ENCODE measurements at places on chromosomes 13 and 19.

- no peak for DNase-seq
Measured at GRCh38 chr13:48410199-48410598, 2.7 kb downstream of the LPAR6 start.

GRCh38 chr13:77431449-77431848 lies 104.1 kb upstream of the SCEL start:
- no peak for DNase-seq

DNA sequence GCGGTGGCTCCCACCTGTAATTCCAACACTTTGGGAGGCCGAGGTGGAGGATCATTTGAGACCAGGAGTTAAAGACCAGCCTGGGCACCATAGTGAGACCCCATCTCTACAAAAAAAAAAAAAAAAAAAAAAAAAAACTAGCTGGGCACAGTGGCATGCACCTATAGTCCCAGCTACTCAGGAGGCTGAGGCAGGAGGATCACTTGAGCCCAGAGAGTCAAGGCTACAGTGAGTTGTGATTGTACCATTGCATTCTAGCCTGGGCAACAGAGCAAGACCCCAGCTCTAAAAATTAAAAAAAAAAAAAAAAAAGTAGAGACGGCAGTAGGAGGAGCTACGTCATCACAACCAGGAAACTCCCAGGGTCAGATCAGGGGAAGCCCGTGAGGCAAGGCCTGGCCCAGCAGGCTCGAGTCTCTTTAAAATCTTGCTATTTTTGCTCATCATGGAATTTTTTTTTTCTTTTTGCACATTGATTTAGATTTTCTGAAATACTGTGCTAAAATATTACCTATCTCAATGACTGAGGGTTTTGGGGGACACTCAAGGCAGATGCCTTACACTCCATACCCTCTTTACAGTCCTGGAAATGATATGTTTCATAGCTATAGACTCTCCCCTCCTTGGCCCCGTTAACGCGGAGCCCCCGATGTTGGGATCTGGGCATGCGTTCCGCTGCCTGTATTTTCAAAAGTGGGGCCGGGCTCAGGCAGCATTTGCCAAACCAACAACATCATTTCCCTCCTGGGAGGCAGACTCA lies 44.4 kb upstream of the USE1 start:
- DNase-seq, result no peak

DNA sequence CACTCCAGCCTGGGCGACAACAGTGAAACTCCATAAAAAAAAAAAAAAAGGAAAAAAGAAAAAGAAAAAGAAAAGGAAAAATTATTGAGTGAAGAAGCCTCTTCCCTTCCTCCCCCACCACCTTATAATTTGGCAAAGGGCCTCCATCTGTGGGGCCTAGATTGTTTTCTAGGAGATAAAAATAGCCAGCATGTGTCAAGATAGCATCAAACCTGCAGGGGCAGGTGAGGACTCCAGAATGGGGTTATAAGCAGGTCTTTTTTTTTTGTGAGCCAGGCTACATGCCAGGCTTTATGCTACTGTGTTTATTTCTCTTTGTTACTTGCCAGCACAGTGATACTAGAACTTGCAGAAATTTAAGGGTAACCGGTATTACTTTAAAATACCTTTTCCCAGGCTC lies 11.7 kb upstream of the TRIM13 start:
- DNase-seq, result no peak

GRCh38 chr13:93286047-93286446 lies 59.4 kb downstream of the GPC6 start:
- DNase-seq, result no peak

- no peak for DNase-seq
Measured at GRCh38 chr19:14150041-14150769, 13.8 kb upstream of the ASF1B start.

GRCh38 chr19:17766543-17767131 lies 15.4 kb downstream of the FCHO1 start:
- no peak for DNase-seq

DNA sequence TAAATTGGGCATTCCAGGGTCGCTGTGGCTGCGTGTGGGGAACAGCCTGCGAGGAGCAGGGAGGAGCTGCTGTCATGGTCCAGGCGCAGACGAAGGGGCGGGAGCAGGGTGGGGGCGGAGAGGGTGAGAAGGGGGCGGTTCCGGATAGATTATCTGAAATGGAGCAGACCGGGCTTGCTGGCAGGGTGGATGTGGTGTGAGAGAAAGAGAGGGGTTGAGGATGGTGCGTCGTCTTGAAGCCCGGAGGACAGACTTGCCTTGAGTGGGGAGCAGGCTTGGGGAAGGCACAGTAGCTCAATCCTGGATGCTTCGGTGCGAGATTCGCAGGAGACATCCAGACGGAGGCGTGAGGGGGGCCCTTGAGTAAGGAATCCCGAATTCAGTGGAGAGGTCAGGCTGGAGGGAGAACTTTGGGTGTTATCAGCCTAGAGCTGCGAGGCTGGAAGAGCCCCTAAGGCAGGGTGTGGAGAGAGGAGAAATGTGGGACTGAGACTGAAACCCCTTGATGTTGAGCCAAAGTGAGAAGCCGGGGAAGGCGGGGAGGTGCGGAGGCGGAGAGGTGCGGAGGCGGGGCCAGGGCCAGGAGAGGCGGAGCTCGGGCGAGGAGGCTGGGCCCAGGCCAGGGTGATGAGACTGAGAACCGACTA lies 40.6 kb downstream of the DPF1 start:
- DNase-seq, result no peak

GRCh38 chr13:83906240-83906820 lies 24.1 kb upstream of the SLITRK1 start:
- no peak for DNase-seq

DNA sequence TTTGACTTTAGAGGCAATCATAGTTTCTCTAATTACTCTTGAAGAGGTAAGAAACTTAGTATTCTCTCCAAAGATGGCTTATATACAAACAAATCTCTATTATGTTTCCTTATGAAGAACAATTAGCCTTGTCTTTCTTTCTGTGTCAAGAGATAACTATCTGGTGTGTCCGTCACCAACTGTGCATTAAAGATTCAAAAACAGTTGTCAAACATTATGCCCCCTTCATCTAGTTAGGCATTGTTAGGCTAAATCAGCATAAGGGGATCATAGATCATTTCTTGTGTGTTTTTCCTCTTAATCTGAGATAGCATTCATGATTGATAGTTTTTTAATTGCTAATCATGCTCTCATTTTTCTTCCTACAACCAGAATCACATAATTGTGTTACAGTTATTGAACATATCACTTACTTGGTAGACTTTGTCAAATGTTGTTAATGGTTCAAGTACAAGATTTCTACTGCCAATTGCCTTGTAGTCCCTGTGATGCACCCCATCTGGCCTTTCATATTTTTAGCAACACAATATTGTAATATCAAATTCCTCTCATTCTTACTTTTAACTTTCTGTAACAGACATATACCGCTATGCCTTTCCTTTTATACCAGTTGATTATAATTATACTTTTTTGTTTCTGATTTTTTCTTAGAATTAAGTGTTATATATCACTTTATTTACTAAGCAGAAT lies 612.7 kb downstream of the SLITRK6 start:
- DNase-seq, result no peak

DNA sequence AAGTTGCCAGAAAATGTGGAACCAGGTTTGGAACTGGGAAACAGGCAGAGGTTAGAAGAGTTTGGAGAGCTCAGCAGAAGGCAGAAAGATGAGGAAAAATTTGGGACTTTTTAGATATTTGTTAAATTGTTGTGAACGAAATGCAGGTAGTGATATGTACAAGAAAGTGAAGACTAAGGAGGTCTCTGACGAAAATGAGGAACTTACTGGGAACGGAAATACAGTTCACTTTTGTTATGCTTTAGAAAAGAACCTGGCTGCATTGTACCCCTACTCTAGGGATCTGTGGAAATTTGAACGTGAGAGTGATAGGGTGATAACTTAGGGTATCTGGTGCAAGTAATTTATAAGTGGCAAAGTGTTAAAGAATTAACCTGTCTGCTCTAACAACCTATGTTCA lies 632.4 kb downstream of the SLITRK5 start:
- no peak for DNase-seq

DNA sequence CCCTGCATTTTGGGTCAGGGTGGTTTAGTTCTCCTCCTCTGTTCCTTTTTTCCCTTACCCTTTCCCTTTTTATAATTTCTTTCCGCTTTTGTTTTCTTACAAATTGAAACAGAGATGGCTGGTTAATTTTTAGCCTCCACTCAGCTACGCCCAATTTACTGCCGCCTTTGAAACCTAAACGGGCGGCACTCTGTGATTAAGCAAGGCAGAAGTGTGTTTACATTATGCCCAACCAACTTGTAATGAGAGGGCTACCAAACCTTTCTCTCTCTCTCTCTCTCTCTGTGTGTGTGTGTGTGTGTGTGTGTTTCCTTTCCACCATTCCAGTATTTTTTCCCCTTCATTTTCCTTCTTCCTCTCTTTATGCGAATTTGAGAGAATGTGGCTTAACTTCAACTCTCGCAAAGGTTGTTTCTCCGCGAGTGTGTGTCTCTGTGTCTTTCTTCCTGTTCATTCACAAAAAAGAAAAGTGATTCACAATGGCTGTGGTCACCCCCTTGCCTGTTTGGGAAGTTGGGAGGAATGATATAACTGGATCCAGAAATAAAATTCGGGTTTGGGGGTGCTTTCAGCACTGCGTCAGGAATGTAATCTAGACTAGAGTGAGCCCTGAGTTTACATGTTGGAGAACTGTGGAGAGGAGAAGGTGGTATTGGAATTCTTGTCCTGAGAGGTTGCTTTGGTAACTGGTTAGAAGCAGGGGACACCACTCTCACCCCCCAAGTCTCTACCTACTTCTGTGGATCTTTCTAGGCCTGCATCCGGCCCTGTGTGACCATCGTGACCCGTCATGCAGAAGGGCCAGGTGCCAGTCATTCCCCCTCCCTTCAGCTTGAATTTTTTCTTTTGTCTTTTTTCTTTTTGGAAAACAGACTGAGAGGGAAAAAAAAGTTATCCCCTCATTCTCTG lies 31.4 kb downstream of the NFIX start:
- DNase-seq, result no peak

DNA sequence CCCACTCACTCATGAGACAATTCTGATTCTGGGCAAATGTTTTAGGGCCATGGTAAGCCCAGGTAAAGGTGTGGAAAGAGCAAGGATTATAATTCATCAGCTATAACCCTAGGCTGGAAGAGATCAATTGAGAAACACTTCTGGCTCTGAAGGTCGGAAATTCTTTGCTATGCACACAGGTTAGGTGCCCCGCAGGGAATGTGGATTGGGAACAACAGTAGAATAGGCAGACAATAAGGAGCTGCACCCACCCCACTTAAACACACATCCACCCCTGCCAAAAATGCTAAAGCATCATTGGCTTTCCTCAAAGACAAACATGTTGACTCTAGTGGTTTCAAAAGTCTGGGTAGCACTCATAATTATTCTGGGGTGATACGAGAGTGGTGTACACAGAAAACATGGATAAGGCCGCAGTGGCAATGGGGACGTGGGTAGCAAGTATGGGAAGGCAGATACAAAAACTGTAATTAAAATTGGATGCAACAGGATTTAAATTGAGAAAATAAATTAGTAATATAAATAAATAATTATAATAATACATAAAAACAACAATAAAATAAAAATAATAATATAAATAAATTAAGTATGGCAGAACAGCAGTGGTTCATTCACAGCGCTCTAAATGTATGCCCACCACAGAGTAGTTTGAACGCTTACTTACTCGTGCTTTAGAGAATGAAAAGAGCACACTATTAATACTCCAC lies 8.6 kb downstream of the EFNB2 start:
- no peak for DNase-seq

- DNase-seq, result no peak
Measured at GRCh38 chr13:113650275-113650674, 7.7 kb downstream of the ATP4B start.

DNA sequence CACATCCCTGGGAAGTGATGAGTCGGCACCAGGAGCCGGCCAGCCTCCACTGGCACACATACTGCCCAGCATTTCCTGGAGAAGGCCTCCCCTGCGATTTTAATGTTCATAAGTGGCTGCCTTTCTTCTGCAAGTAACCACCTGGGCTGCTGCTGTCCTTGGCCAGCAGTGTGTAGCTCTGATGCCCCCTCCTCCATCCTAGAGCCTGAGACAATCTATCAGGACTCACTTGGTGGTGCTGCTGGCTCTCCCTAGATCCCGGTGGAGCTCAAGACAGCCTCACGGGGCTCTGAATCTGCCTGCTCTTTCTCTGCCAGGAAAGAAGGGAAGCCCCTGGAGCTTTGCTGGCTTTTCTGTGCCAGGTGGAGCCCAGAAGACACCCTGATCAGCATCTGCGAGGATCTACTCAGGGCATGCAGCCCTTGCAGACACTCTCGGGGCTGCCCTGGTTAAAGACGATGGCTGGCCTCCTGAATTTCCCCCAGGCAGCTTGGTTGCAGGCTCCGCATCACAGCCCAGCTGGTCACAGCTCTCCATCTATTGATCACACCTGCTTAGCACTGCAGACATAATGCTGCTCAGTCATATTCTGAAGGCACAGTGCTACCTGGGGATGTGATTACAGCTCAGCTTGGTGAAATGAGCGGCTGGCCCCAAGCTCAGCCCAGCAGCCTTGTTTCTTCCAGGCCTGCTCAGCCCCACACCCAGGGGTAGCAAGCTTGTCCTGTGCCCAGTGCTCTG lies 122.3 kb downstream of the ZDHHC20 start:
- DNase-seq, result no peak

DNA sequence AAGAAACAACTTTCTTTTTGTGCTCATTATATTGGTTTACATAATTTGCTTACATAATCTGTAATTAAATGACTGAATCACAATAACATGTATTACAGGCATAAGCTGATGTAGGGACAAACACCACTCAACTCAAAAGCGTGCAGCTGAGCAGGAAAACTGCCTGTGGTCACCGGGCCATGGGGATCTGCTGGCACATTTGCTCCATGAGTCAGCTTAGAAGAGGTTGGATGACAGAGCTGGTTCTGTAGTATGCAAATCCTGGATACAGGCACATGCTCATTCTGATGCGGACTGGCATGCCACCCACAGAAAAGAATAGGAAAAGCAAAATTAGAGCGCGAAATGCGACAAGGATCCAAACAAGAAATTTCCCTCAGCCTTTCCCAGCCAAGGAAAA lies 128.6 kb downstream of the USP12 start:
- DNase-seq, result peak; percentile 87

DNA sequence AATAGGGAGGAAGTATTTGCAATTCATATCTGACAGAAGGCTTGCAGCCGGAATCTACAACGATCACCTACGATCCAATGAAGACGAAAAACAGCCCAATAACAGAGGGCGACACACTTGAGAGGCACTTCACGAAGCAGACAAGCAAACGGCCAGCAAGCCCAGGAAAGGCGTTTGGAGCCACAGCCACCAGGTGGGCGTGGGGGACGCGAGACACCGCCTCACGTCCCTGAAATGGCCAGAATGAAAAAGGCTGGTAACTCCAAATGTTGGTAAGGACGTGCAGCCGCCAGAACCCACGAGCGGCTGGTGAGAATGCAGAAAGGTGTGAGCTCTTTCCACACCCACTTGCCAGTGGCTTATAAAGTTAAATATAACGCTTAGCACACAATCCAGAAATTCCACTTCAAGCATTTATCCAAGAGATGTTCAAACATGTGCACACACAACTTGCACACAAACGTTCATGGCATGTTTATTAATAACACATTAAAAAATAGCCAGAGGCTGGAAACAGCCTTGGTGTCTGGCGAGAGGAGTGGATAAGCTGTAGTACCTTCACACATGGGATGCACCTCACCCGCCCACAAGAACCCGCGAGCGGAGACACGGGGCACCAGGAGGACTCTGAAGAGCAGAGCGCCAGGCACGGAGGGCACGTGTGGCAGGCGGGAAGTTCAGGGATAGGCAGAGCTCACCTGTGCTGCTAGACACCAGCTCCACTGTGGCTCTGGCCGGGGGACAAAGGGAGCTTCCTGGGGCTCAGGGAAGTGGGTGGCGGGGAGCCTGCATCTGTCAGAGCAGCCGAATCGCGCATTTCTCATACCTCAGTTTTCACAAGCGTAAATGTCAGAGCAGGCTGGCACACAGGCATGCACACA lies 89.3 kb downstream of the SPACA7 start:
- DNase-seq, result no peak
